ENCODE measurements at places on chromosomes 4 and X.

DNA sequence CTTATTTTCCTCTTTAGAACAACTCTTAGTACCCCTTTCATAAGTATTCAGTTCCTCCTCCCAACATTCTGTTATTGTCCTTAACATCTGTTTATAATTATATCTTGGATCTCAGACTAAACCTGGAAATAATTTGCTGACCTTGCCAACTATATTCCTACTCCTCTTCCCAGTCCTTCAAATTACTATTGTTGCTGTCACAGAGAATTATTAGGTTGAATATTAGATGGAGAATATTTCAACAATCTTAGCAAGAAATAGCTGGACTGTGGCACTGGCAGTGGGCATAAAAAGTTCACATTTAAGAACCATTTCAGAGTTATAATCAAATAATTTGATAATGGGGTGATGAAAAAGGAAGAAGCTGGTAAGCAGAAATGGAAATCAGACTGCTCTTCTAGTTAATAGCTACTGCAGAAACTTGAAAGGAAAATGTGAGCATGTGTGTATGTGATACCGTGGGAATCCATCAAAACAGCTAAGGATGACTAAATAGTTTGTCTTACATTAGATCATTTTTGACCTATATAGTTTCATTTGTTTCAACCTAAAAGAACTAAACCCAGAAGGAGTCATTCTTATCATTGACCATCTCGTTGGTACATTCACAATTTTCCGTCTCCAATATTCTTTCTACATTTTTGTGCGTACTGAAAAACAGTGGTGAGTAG, 43.3 kb upstream of the PRDM8 start:
- H3K36me3 ChIP-seq: no peaks in the 10 kb centered on the region
- DNase-seq: no peak
- no peaks in the 10 kb centered on the region for H3K4me1 ChIP-seq
- no peaks in the 10 kb centered on the region for H3K27me3 ChIP-seq
- H3K4me3 ChIP-seq: no peak overlapping the region

GRCh38 chrX:151596282-151596681, 32.8 kb downstream of the PASD1 start:
- H3K4me3 ChIP-seq: no peak overlapping the region
- H3K36me3 ChIP-seq: no peaks in the 10 kb centered on the region
- H3K4me1 ChIP-seq: no peaks in the 10 kb centered on the region
- no peak for DNase-seq
- H3K27ac ChIP-seq: no peak overlapping the region

- no peaks in the 10 kb centered on the region for H3K36me3 ChIP-seq
- H3K4me3 ChIP-seq: no peak overlapping the region
- no peak overlapping the region for H3K27ac ChIP-seq
- peaks cover 43% of the 10 kb centered on the region for H3K4me1 ChIP-seq
- DNase-seq: no peak
Measured at GRCh38 chrX:124362072-124362471, 15.7 kb downstream of the SH2D1A start.

DNA sequence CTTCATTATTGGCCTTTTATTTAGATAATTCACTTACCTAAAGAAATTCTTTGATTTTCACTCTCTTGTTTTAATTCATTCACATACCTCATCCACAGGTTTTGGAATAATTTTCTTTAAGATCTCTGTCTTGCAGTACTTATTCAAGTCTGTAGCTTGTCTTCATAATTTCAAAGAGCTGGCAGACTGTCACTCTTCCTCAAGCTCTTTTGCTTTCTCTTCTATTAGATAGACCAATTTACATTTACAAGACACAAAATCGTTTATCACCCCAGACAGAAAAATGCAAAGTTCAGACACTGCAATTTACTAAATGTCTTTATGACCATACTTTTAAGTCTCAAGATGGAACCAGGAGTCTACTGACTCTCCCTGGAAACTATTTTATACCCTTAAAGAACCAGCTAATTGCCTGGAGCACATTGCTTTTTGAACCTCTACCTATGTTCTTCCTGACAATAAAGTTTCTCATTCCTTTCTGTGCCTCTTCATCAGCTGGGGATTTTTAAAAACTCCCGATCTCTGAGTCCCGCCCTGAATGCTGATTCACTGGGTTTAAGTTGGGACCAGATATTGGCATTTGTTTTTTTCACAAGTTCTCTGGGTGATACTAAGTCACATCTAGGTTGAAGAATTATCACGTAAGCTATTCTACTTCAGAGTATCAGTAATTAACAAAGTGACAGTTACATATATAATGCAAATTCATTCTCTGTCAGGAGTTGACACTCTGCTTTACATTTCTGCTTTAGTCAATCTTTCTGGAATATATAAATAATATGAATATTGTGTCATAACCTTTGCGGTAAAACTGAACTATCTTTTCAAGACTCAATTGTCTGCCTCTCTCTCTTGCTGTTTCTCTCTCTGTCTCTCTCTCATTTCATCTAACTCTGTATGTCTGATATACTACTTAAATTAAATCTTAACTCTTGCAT, 196.4 kb downstream of the PCDH7 start:
- H3K4me1 ChIP-seq: no peaks in the 10 kb centered on the region
- no peak for DNase-seq
- no peak overlapping the region for H3K4me3 ChIP-seq
- H3K27ac ChIP-seq: no peak overlapping the region

GRCh38 chrX:17377091-17377717, 2.2 kb downstream of the NHS start:
- H3K27me3 ChIP-seq: peaks cover 11% of the 10 kb centered on the region
- H3K27ac ChIP-seq: no peak overlapping the region
- no peaks in the 10 kb centered on the region for H3K4me1 ChIP-seq
- H3K4me3 ChIP-seq: no peak overlapping the region
- DNase-seq: no peak
- peaks cover 8% of the 10 kb centered on the region for H3K36me3 ChIP-seq

DNA sequence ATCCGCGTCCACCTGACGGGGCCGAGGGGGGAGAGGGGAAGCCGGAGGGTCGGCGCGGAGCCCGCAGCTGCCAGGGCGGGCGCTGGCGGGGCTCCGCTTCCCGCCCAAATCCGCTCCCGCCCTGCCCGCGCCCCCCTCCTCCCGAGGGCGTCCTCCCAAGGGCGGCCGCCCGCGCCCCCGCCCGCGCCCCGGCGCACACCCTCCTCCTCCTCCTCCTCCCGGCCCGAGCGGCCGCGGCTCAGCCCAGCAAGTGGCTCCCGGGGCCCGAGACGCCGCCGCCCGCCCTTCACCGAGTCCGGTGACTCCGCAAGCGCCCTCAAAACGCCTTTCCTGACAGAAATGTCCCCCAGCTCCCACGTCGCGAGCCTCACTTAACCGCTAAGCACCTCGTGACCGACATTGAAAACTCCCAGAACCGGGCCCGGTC, 487 bp downstream of the HMGB2 start:
- peak overlapping the region; percentile 94 for H3K4me3 ChIP-seq
- H3K36me3 ChIP-seq: peaks cover 5% of the 10 kb centered on the region
- H3K27ac ChIP-seq: peak overlapping the region; percentile 99
- peak; percentile 48 for DNase-seq

DNA sequence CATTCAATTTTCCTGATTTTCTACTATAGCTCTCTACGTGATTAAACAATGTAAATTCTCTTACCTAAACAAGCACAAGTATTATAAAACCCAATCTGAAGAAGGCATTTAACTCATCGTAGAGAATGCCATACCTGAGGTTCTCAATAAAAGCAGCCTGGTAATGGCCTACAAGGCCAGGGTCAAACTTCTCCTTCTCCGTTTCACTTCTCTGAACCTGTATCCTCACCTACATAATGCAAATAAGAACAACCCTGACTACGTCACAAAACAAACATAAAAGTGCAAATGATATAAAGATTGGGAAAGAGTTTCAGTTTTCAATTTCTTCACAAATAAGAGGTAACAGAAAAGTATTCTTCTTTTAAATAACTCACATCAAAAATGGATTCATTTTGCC, 55.6 kb upstream of the STS start:
- no peak overlapping the region for H3K27ac ChIP-seq
- no peak overlapping the region for H3K4me3 ChIP-seq
- no peaks in the 10 kb centered on the region for H3K36me3 ChIP-seq
- H3K4me1 ChIP-seq: peaks cover 12% of the 10 kb centered on the region
- no peaks in the 10 kb centered on the region for H3K27me3 ChIP-seq

DNA sequence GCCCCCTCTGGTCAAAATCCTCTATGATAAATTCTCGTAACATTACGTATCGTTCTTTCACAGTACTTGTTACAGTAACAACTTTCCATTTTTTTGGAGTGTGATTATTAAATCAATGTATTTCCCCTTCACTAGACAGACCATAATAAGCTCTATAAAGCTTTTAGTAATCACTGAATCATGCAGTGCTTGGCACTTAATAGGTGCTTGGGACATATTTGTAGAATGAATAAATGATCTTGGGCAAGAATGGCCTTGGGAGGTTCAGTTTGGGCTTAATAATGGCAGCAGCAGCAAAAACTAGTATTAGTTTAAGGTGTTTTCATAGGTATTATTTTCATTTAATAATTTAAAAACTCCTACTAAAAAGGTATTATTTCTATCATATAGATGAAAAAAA, 33.4 kb upstream of the SFRP2 start:
- no peaks in the 10 kb centered on the region for H3K4me1 ChIP-seq
- no peak overlapping the region for H3K4me3 ChIP-seq
- no peak overlapping the region for H3K27ac ChIP-seq

DNA sequence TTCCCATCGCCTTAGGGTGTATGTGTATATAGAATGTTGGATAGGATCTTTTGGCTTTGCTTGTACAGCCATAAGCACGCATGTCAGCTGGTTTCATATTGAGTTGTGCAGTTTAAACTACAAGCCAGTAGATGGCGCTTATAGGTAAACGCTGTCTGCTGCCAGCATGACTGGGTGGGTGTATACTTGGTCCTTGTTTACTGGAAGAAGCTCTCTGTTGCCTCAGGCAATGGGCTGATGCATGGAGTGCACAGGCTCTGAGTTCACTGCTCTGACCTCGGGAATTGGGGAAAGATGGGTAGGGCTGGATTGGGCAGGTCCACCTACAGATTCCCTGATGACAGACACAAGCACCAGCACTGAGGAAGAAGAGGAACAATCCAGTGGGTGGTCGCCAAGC, 831.5 kb downstream of the STIM2 start:
- no peaks in the 10 kb centered on the region for H3K36me3 ChIP-seq
- H3K27me3 ChIP-seq: no peaks in the 10 kb centered on the region
- no peak for DNase-seq
- H3K4me3 ChIP-seq: no peak overlapping the region
- H3K4me1 ChIP-seq: no peaks in the 10 kb centered on the region

GRCh38 chr4:183610613-183611012, 48.4 kb downstream of the RWDD4 start:
- H3K36me3 ChIP-seq: no peaks in the 10 kb centered on the region
- H3K4me3 ChIP-seq: no peak overlapping the region
- H3K27ac ChIP-seq: no peak overlapping the region
- no peaks in the 10 kb centered on the region for H3K4me1 ChIP-seq
- no peak for DNase-seq

GRCh38 chr4:78770091-78770642, 6.0 kb upstream of the BMP2K start:
- peaks cover 2% of the 10 kb centered on the region for H3K27me3 ChIP-seq
- no peaks in the 10 kb centered on the region for H3K36me3 ChIP-seq
- no peak overlapping the region for H3K27ac ChIP-seq
- no peak for DNase-seq
- H3K4me1 ChIP-seq: peaks cover 3% of the 10 kb centered on the region

- no peaks in the 10 kb centered on the region for H3K36me3 ChIP-seq
- peaks cover 7% of the 10 kb centered on the region for H3K27me3 ChIP-seq
- no peak for DNase-seq
- H3K4me3 ChIP-seq: no peak overlapping the region
- no peaks in the 10 kb centered on the region for H3K4me1 ChIP-seq
Measured at GRCh38 chr4:5139141-5139540, 87.9 kb downstream of the STK32B start.

GRCh38 chr4:46124773-46125413, 1.0 kb upstream of the GABRG1 start:
- no peak for DNase-seq
- H3K4me1 ChIP-seq: no peaks in the 10 kb centered on the region
- no peak overlapping the region for H3K27ac ChIP-seq
- no peaks in the 10 kb centered on the region for H3K36me3 ChIP-seq
- no peak overlapping the region for H3K4me3 ChIP-seq

- no peaks in the 10 kb centered on the region for H3K4me1 ChIP-seq
- H3K27ac ChIP-seq: no peak overlapping the region
- DNase-seq: no peak
- H3K27me3 ChIP-seq: no peaks in the 10 kb centered on the region
- no peak overlapping the region for H3K4me3 ChIP-seq
- no peaks in the 10 kb centered on the region for H3K36me3 ChIP-seq
Measured at GRCh38 chrX:111888600-111888999, 12.6 kb downstream of the TRPC5OS start.

DNA sequence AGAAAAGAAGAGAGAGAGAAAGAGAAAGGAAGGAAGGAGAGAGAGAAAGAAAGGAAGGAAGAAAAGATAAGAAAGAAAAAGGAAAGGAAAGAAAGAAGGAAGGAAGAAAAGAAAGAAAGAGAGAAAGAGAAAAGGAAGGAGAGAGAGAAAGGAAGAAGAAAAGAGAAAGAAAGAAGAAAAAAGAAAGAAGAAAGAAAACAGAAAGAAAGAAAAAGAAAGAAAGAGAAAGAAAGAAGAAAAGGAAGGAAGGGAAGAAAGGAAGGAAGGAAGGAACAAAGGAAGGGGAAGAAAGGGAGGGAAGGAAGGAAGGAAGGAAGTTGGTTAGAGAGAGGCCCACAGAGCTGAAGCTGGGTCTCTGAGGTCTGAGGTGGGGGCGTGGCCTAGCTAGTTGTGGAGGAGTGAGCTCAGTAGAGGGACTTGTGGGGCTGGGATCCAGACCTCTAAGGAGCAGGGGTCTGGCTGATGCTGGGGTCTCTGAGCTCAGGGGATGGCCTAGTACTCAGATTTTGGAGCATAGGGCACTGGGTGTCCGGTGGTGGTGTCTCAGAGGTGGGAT, 27.1 kb upstream of the PDZD4 start:
- no peak overlapping the region for H3K4me3 ChIP-seq
- no peaks in the 10 kb centered on the region for H3K27me3 ChIP-seq
- H3K4me1 ChIP-seq: peaks cover 11% of the 10 kb centered on the region

- H3K4me1 ChIP-seq: no peaks in the 10 kb centered on the region
- no peak overlapping the region for H3K4me3 ChIP-seq
- no peaks in the 10 kb centered on the region for H3K27me3 ChIP-seq
Measured at GRCh38 chr4:8761167-8761823, 110.3 kb downstream of the HMX1 start.

GRCh38 chrX:41472231-41472815, 25.2 kb downstream of the NYX start:
- no peak overlapping the region for H3K27ac ChIP-seq
- H3K36me3 ChIP-seq: no peaks in the 10 kb centered on the region
- H3K27me3 ChIP-seq: no peaks in the 10 kb centered on the region
- DNase-seq: no peak
- H3K4me3 ChIP-seq: no peak overlapping the region
